ENCODE measurements at places on chromosomes 11 and 22. TPM values are rescaled to one million over a fixed set of nuclear protein-coding genes. Genes with fewer than 3 reads are reported as not detected.

DNA sequence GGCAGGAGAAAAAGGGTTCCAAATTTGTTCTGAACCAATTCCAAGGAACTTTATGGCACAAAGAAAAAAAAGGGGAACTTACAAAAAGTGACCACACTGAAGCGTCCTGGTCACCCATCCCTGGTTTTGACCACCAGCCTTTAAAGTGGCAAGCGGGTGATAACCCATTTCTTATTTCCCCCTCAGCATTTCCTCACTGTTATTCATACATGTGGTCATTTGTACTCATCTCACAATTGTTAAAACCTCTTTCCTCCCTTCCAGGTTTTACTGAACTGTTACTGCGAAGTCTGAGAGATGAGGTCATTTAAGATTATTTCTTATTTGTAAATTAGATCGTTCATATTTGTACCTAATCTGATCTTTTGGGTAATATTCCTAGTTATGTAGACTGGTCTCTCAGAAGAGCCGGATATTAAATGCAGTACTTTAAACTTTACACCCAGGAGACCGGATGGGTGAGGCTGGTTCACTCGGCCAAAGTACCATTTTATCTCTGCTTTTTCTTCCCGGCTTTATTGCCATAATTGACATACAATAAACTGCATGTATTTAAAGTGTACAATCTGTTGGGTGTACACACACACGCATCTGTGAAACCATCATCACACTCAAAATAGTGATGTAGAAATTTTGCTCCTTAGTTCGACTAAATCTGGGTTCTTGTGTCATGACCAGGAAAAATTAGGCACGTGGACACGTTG is 47.0 kb downstream of the CDPF1 start:
- no peak for DNase-seq

DNA sequence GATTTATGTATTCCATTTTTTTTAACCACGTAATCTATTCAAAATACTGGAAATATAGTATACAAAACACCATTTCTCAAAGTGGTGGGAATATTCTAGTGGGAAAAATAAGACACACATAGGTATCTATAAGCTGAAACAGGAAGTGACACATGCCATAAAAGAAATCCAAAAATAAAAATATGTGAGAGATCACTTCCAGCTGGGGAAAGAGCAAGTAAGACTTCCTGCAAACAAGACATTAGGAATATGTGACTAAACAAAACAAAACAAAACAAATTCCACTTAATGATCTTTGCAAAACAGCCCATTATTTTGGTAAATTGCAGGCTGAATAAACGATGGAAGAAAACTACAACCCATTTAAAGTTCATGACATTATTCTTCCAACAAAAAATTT is 107.3 kb upstream of the CEP126 start:
- DNase-seq = no peak

The CHRM4 gene
- not detected for polyA plus RNA-seq

DNA sequence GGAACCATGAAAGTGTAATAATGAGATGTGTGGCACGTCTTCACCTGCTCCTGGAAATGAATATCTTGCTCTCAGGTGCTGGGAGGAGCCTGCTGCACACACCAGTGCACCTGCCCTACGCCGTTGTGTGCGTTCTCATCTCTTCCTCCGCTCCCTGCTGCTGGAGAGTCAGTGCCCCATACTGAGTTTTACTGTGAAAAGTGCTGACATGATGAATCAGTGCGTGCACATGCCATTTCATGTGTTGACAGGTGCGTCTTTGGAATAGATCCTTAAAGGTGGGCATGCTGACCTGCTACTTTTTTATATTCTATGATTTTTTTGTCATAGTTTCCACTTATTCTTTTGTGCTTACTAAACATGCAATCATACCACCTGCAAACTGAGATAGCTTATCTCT is 1015.8 kb downstream of the BRD1 start:
- no peak for DNase-seq

GRCh38 chr11:110250168-110250567 is 46.2 kb downstream of the RDX start:
- DNase-seq = no peak

The KCTD14 gene
- polyA plus RNA-seq = 1.1 TPM

Measured in muscle of arm (tissue), 14 donors.